ENCODE measurements at places on chromosomes 1 and 21.

- DNase-seq: no peak
Measured at GRCh38 chr1:57839067-57839466, 415.2 kb upstream of the DAB1 start.

DNA sequence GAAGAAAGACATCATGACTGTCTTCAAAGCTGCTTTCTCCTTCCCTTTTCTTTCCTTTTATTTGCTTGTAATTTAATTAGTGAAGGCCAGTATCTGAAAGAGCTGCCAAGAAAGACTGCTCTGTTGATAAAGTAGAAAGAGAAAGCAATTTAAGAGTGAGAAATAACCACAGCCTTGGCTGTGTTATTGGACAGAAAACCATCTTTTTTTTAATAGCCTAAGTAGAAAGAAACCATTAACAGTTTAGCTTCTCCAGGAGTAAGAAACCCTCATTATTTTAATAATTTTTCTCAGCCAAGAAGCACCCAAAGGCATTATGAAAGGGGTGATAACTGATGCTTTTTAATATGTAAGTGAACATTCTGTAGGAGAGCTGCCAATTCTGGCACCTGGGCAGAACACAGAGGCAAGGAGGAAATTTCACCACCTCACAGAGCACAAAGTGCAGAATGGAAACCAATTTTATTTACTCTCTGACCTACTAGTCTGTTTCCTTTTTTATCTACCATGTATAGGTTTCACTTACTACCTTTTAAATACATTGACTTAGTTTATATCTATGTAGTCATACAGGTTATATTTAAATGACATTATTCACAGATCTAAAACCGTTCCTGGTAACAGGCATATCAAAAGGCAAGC is 703.2 kb downstream of the MRPL39 start:
- DNase-seq: no peak

- DNase-seq: peak; percentile 27
Measured at GRCh38 chr1:8962812-8963530, 17.3 kb downstream of the CA6 start.

- no peak for DNase-seq
Measured at GRCh38 chr1:214683621-214684020, 80.6 kb downstream of the CENPF start.

GRCh38 chr1:55064861-55065263 is 25.5 kb downstream of the PCSK9 start:
- DNase-seq: no peak
